ENCODE measurements at places on chromosomes 11 and 22. TPM values are rescaled to one million over a fixed set of nuclear protein-coding genes. Genes with fewer than 3 reads are reported as not detected.

DNA sequence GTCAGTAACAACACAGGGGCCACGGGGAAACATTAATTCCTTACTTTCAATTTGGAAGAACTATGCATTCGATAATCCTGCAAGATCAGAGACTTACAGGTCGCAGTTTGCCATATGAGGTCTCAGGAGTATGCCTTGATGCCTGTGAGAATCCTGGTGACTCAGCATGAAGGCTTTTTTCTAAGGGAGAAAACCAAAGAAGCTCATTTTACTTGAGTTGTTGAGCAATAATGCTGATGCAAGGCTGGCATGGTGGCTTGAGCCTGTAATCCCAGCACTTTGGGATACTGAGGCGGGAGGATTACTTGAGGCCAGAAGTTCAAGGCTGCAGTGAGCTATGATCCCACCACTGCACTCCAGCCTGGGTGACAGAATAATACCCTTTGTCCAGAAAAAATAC lies 26.6 kb downstream of the ATG16L2 start:
- no peak for DNase-seq

DNA sequence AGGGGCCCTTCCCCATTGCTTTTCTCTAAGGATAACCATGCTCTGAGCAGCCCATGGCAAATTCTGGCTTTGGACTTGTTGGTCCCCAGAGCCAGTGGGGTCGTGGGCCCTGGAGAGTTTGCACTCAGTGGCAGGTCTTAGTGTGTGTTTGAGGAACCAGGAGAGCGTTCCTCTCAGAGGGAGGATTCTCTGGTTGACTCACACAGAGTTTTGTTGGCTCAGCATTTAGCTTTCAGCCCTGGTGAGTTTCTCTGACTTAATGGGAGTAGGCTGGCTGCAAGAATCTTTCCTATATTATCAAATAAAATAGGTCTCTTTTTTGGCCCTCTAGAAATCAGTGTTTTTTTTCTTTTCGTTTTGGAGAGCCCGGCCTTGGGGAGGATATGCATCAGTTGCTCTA lies 20.9 kb downstream of the ST14 start:
- DNase-seq, result no peak

- no peak for DNase-seq
These were observed 19.8 kb downstream of the TTC12 start for GRCh38 chr11:113334183-113334582.

DNA sequence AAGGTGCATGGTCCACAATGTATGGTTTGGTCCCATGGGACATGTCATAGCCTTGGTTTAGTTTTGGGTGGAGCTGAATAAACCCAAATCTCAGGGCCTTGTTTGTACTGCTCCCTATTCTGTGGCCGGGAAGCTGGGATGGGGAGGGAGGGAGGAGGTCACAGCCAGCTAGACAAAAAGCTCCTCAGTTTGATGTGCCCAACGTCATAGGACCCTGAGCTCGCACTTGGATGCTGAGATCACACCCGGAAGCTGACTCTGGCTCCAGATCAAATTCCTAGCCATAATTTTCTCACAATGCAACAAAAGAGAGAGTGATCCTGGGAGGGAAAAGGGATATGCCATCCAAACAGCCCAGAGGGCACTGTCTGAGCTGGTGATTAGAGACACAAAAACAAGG lies 1.5 kb downstream of the HSPB2 start:
- DNase-seq, result peak; percentile 82

GRCh38 chr11:60394666-60395380 lies 1.4 kb upstream of the MS4A14 start:
- DNase-seq, result no peak

Gene CHST1
- 0.65 TPM for polyA plus RNA-seq

Measured in stomach (tissue), 19 donors.